Small intestine (tissue), 16 donors: ENCODE measurements at places on chromosomes 6 and 20. TPM values are rescaled to one million over a fixed set of nuclear protein-coding genes. Genes with fewer than 3 reads are reported as not detected.

DNA sequence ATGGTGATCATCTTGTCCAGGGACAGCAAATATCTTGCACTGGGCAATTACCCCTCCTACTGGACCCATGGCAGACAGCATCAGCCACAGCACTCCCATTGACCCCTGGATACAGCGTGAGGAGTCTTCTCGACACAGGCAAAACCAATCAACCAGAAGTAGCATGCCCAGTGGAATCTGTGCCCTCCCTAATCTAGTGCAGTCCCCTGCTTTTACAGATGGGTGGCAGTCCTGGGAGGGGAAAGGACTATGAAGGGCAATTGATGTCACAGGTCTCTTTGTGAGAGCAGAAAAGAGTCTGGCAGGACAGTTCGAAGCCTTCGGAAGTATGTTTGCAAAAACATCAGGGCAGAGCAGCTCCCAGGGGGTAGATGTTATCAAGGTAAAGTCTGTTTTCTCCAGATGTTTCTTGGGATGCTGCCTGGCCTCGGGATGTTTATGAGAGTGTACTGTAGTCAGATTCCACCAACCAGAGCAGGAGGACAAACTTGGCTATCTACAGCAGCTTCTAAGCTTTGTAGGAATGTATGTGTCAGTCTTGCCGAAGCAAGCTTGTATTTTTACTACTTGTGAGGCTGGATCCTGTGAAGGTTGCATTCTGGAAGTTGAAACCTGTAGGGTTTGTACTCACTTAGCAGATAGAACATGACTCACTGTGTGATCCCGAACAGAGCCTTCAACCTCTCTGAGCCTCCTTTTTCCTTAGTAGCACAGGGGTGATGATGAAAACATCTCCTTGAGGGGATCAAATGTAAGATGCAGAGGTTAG lies 63.0 kb upstream of the MYL9 start:
- no peak for DNase-seq
- H3K4me3 ChIP-seq: no peak overlapping the region
- H3K36me3 ChIP-seq: no peaks in the 10 kb centered on the region
- peaks cover 4% of the 10 kb centered on the region for H3K4me1 ChIP-seq
- no peaks in the 10 kb centered on the region for H3K27me3 ChIP-seq

DNA sequence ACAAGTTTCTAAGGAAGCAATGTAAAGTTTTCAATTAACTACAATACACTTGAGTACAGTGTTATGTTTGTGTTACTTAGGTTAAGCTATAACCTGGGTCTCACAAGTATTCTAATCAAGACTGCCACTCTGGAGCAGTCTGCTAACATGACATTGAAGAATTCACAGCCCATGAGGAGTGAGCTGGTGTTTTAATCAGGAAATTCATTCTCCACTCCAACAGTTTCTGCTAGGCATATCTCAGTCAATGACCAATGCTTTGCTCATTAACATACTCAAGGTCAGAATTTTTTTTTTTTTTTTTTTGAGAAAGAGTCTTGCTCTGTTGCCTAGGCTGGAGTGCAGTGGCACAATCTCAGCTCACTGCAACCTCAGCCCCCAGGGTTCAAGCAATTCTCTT lies 59.6 kb upstream of the SAMHD1 start:
- no peak for DNase-seq
- H3K27me3 ChIP-seq: no peaks in the 10 kb centered on the region
- no peaks in the 10 kb centered on the region for H3K4me1 ChIP-seq
- H3K4me3 ChIP-seq: no peak overlapping the region
- H3K27ac ChIP-seq: no peak overlapping the region
- H3K36me3 ChIP-seq: no peaks in the 10 kb centered on the region

- no peak overlapping the region for H3K4me3 ChIP-seq
- peak; percentile 26 for DNase-seq
- H3K36me3 ChIP-seq: no peaks in the 10 kb centered on the region
- no peak overlapping the region for H3K27ac ChIP-seq
- no peaks in the 10 kb centered on the region for H3K27me3 ChIP-seq
- peaks cover 4% of the 10 kb centered on the region for H3K4me1 ChIP-seq
Measured at GRCh38 chr6:170224694-170225660, 65.9 kb downstream of the DLL1 start.

The MEP1A gene
- 156 TPM for polyA plus RNA-seq

The RAB5IF gene
- 97.2 TPM for polyA plus RNA-seq

GRCh38 chr6:92550501-92550900 lies 868.9 kb downstream of the EPHA7 start:
- no peak for DNase-seq
- no peaks in the 10 kb centered on the region for H3K36me3 ChIP-seq
- no peaks in the 10 kb centered on the region for H3K27me3 ChIP-seq

The OR2H2 gene
- not detected for polyA plus RNA-seq

The DEFB132 gene
- polyA plus RNA-seq: 0.03 TPM

DNA sequence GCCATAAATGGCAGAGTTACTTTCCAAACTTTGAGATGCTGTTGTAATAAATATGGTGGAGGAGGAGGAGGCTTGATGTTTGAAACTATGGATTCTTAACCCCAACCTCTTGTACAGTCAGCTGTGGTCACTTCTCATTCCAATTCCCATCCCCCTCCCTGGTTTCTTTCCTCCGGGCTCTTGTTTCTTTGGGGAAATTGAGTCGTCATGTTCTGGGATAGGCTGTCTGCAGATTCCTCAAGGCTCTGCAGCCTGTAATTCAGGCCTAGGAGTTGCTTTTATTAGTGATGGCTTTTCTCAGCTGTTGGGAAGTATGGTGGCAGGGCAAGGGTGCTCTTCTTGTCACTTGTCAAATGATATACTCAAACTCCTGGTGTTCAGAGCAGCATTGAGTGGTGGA lies 2.6 kb downstream of the PTK7 start:
- H3K36me3 ChIP-seq: peaks cover 1% of the 10 kb centered on the region
- no peak overlapping the region for H3K4me3 ChIP-seq
- H3K27ac ChIP-seq: peak overlapping the region; percentile 17
- H3K27me3 ChIP-seq: no peaks in the 10 kb centered on the region
- H3K4me1 ChIP-seq: peaks cover 27% of the 10 kb centered on the region
- no peak for DNase-seq

DNA sequence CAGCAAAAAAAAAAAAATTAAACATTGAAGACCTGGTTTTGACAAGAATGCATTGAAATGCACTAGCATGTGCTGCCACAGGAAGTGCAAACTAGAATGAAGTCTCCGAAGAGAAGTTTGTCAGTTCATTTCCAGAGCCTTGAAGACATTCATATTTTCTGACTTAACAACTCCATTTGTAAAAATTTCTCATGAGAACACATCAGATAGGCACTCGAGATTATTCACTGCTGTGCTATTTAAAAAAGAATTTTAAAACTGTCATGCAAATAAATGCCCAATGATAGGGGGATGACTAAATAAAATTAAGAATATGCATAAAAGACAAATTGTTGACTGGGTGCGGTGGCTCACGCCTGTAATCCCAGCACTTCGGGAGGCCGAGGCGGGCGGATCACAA lies 394.6 kb upstream of the JARID2 start:
- H3K27ac ChIP-seq: no peak overlapping the region
- no peaks in the 10 kb centered on the region for H3K4me1 ChIP-seq
- no peak for DNase-seq
- H3K4me3 ChIP-seq: no peak overlapping the region
- H3K27me3 ChIP-seq: no peaks in the 10 kb centered on the region

DNA sequence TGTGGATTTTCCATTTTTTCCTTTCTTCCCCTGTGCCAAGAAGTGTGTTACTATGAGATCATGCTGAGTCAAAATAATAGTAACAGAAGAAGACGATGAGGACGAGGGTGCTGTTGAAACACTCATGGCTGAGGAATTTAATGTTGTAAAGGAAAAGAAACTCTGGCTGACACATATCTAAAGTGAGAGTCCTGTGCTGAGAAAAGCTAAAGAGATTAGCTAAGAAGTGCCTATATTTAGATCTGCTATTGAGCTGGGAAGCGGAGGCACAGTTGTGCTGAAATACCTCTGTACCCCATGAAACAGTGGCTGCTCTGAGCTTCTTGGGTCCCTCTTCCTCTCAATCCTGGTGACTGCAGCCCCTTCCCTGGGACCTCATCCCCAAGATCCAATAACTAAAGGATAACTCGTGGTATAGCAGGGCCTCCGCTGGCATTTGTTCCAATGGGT lies 1.1 kb upstream of the SYTL3 start:
- DNase-seq: no peak
- no peak overlapping the region for H3K27ac ChIP-seq
- no peaks in the 10 kb centered on the region for H3K4me1 ChIP-seq
- no peak overlapping the region for H3K4me3 ChIP-seq
- H3K36me3 ChIP-seq: no peaks in the 10 kb centered on the region

DNA sequence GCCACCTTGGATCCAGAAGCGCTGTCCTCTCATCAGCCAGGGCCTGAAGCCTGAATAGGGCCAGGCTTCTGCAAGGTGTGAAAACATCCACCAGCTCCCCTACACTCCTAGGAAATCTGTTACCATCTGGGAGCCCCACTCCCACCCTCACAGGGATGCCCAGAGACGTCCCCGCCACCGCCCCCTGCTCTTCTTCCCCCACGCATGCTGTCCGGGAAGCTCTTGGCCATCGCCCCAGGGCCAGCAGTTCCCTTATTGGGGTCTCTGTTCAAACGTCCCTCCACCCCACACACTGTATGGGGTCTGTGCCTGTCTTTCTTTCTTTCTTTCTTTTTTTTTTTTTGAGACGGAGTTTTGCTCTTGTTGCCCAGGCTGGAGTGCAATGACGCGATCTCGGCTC lies 3.8 kb downstream of the RGS19 start:
- H3K4me3 ChIP-seq: no peak overlapping the region
- DNase-seq: no peak

The CRISP2 gene
- not detected for polyA plus RNA-seq

GRCh38 chr6:122652431-122652830 lies 42.2 kb downstream of the PKIB start:
- H3K27me3 ChIP-seq: no peaks in the 10 kb centered on the region
- no peaks in the 10 kb centered on the region for H3K4me1 ChIP-seq
- no peak overlapping the region for H3K27ac ChIP-seq
- DNase-seq: peak; percentile 76
- no peak overlapping the region for H3K4me3 ChIP-seq

- no peaks in the 10 kb centered on the region for H3K4me1 ChIP-seq
- H3K36me3 ChIP-seq: no peaks in the 10 kb centered on the region
- H3K4me3 ChIP-seq: no peak overlapping the region
- no peak overlapping the region for H3K27ac ChIP-seq
- DNase-seq: no peak
- no peaks in the 10 kb centered on the region for H3K27me3 ChIP-seq
Measured at GRCh38 chr6:15046751-15047150, 199.1 kb upstream of the JARID2 start.

GRCh38 chr20:47146686-47147085 lies 209.8 kb downstream of the ZMYND8 start:
- no peaks in the 10 kb centered on the region for H3K27me3 ChIP-seq
- H3K27ac ChIP-seq: no peak overlapping the region
- H3K4me1 ChIP-seq: no peaks in the 10 kb centered on the region
- DNase-seq: no peak
- H3K4me3 ChIP-seq: no peak overlapping the region
- no peaks in the 10 kb centered on the region for H3K36me3 ChIP-seq

The SIRPD gene
- not detected for polyA plus RNA-seq

The ZNF391 gene
- 1.2 TPM for polyA plus RNA-seq

The MEI4 gene
- not detected for polyA plus RNA-seq

DNA sequence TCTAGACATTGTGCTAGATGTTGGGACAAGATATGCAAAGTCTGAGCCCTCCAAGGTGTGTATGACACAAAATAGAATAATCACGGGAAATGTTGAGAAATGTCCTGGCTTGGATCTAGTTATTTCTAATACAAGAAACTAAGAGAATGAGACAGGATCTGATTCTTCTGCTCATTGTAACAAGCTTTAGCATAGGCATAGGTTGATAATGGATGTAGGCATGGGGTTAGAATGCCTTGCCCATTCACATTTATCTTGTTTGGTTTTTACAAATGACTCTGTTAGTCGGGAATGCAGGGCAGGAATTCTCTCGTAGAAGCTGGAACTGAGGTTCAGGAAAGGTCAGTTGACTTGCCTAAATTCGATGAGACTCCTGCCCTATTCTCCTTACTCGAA lies 1.5 kb upstream of the SLC26A8 start:
- no peaks in the 10 kb centered on the region for H3K4me1 ChIP-seq
- no peaks in the 10 kb centered on the region for H3K36me3 ChIP-seq
- no peak overlapping the region for H3K4me3 ChIP-seq
- H3K27ac ChIP-seq: no peak overlapping the region
- no peaks in the 10 kb centered on the region for H3K27me3 ChIP-seq
- no peak for DNase-seq

- DNase-seq: no peak
- H3K27me3 ChIP-seq: no peaks in the 10 kb centered on the region
- no peaks in the 10 kb centered on the region for H3K36me3 ChIP-seq
- no peak overlapping the region for H3K27ac ChIP-seq
- peaks cover 5% of the 10 kb centered on the region for H3K4me1 ChIP-seq
Measured at GRCh38 chr6:1123386-1124375, 188.2 kb upstream of the FOXQ1 start.

- no peak for DNase-seq
- peaks cover 3% of the 10 kb centered on the region for H3K4me1 ChIP-seq
- H3K36me3 ChIP-seq: no peaks in the 10 kb centered on the region
Measured at GRCh38 chr6:42264852-42265390, 47.3 kb upstream of the MRPS10 start.

The WFDC10A gene
- polyA plus RNA-seq: not detected

The SIGLEC1 gene
- polyA plus RNA-seq: 6.3 TPM

GRCh38 chr6:169824021-169824420 lies 72.6 kb downstream of the ERMARD start:
- H3K27me3 ChIP-seq: no peaks in the 10 kb centered on the region
- no peak overlapping the region for H3K27ac ChIP-seq
- no peak for DNase-seq
- no peak overlapping the region for H3K4me3 ChIP-seq
- H3K4me1 ChIP-seq: no peaks in the 10 kb centered on the region

DNA sequence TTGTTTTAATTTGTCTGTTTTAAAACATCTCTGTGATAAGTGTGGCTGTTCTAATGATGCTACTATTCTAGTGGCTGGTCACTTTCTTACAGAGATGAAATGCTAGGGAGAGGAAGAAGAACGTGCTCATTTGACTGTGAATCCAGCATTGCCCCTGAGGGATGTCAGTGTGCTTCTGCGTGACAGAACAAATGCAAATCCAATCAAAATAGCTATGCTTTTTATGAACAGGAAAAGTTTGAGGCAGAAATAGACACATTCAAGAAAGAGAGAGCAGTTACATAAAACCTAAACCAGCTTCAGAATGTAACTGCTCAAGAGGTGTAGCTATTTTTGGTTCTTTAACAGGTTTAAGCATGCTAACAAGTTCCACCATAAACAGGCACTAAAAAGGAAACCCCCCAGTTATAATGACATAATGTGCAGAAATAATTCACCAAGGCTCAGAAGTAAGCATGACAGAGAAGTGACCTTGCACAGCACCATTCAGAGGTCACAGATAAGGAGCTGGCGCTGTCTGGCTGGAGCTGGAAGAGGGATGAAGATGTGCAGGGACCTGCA lies 385.3 kb downstream of the EPM2A start:
- no peaks in the 10 kb centered on the region for H3K27me3 ChIP-seq
- H3K27ac ChIP-seq: no peak overlapping the region
- no peak for DNase-seq
- no peaks in the 10 kb centered on the region for H3K36me3 ChIP-seq
- no peaks in the 10 kb centered on the region for H3K4me1 ChIP-seq
- no peak overlapping the region for H3K4me3 ChIP-seq

GRCh38 chr6:7004581-7005297 lies 103.0 kb upstream of the RREB1 start:
- no peaks in the 10 kb centered on the region for H3K27me3 ChIP-seq
- no peak overlapping the region for H3K27ac ChIP-seq
- H3K4me1 ChIP-seq: no peaks in the 10 kb centered on the region

The SDHAF4 gene
- 6.7 TPM for polyA plus RNA-seq

GRCh38 chr6:160167604-160168399 lies 46.2 kb downstream of the SLC22A1 start:
- no peaks in the 10 kb centered on the region for H3K27me3 ChIP-seq
- H3K4me3 ChIP-seq: no peak overlapping the region
- H3K27ac ChIP-seq: no peak overlapping the region

The RNF5 gene
- 232 TPM for polyA plus RNA-seq

The MCM8 gene
- 6.0 TPM for polyA plus RNA-seq
